ENCODE measurements at places on chromosomes 7 and 10.

DNA sequence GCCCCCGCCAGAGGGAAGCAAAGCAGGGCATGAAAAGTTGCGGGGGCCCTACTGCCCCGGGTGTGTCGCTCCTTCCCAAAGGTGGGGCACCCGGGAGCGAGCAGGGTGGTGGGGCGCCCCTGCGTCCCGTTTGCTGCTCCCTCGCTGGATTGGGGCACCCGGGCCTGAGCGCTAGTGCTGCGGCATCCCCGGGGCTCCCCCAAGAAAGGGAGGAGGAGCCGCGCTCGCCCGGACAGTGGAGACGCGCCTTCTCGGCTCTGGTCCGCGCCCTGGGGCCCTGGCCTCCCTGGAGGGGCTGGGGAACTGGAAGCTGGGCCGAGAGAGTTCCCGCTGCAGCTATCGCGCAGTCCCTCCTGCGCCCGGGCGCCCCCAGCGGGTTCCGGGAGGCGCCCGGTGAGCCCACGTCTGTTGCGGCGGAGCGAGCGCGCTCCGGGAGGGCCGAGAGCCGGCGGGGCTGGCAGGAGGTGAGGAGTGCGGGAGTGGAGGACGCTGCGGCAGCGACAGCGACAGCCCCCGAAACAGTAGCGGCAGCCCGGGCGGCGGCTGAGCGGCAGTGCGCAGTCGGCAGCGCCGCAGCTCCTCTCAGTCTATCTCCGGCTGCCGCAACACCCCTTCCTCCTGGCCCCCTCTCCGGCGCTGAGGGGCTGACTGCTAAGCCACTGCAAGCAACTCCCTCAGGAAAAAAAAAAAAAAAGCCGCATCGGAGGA lies 504 bp upstream of the BMPER start:
- DNase-seq: no peak

GRCh38 chr10:1893941-1894340 lies 156.6 kb upstream of the ADARB2 start:
- no peak for DNase-seq

DNA sequence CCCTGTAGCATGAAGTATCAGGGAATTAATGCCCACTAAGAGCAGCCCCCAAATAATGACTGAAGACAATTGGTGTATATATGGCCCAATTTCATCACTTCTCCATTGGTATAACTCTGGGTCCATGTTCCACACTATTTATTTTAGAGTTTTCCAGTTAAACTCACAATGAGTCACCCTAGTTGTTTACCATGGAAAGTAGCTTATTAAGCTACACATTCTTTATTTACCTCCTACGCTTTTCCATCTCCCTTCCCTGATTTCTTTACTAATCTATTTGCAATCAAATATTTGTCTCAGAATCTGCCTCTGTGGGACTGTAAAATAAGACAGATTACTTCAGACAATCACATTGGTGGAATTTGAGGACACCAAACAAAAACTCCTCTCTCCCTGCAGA lies 655.6 kb downstream of the SORCS1 start:
- DNase-seq: no peak

DNA sequence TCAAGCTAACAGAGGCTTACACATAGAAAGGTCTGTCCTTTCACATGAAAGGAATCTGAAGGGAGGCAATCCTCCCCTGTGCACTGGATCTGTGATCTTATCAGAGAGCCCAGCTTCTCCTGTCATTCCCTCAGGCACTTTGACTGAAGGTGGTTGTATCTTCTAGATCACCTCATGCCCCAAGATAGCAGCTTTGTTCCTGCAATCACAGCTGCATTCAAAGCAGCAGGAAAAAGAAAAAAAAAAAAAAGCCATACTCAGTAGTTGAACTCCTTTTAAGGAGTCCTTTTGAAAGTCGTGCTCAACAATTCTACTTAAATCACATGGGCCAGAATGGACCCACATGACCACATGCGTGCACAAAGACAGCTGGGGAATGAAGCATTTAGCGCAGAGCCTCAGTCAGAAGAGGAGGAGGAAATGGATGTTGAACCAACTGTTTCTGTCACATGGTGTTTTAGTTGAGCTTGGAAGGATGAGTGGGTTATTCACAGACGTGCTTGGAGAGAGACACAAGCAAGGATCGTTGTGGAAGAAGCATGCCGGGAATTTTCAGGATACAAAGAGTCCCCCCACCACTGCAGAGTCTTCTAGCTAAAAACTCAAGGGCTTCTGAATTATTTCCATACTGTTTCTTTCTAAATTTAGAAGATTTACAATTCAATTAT lies 13.0 kb upstream of the PFKP start:
- no peak for DNase-seq

GRCh38 chr7:90584378-90584777 lies 11.7 kb upstream of the CDK14 start:
- no peak for DNase-seq

- no peak for DNase-seq
Measured at GRCh38 chr10:7243873-7244272, 167.0 kb downstream of the SFMBT2 start.

DNA sequence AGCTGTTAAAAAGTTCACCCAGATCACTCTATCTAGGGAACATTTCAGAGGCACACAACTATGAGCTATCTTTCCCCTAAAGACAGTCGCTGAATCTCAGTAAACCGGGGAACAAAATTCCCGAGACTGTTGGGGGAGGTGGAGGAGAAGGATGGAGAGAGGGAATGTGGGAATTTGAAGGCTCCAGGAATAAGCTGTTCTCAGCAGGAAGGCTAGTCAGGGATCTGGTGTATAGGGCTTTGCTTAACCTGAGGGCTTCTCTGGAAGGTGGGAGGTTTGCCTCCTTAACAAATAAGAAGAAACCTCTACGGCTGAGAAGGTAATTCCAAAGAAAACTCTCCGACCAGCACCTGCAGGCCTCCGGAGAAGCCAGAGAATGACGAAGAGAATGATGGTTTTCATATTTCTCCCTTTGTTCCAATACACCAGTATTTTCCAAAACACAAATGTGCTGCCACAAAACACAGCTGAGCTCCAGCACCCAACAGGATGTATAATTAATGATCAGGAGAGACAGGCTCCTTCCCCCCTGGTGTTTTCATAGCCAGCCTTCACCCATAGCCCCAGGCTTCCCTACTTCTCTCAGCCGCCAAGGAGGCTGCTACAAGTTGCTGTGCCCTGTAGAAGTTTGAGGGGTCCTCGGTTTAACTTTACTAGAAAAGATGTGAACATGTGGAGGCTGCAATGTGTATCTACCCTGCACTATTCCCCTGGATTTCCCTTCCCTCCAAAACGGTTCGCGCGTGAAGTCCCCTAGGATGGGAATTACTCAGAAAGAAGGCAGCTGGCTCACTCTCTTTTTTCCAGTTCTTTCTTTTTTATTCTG lies 2.0 kb downstream of the KCNMA1 start:
- DNase-seq: no peak

GRCh38 chr10:127991543-127992255 lies 84.8 kb downstream of the PTPRE start:
- no peak for DNase-seq

GRCh38 chr10:87660484-87661133 lies 931 bp downstream of the PAPSS2 start:
- no peak for DNase-seq

GRCh38 chr10:47060993-47061500 lies 149.8 kb downstream of the PTPN20 start:
- DNase-seq: no peak

DNA sequence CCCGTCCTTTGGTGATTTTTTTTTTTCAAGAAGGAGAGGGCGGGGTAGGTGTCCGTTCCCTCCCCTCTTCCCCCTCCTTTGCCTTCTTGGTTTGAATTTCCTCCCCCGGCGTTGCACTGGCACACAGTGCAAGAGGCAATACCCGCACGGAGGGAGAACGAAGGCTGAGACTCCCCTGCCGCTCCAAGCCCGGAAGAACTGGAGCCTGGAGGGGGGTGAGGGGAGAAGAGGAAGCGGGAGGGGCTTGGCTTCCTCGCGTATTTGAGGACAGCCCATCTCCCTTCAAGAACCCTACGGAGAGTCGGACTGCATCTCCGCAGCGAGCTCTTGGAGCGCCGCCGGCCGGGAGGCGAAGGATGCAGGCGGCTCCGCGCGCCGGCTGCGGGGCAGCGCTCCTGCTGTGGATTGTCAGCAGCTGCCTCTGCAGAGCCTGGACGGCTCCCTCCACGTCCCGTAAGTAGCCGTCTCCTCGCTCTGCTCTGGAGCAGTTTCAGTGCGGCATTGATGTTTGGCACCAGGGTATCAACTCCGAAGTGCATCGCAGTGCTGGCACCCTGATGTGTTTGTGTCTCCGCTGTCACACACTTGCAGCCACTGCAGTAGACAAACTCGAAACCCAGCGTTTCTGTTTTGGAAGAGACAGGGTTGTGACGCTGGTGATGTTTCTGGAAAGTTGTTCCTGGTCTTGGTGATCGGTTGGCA lies at the start of gene CNTNAP2:
CNTNAP2 (plus strand) TSS at position 281 of the 702 bp plus-strand sequence; CDS start at position 357, 76 bp downstream.
- no peak for DNase-seq

DNA sequence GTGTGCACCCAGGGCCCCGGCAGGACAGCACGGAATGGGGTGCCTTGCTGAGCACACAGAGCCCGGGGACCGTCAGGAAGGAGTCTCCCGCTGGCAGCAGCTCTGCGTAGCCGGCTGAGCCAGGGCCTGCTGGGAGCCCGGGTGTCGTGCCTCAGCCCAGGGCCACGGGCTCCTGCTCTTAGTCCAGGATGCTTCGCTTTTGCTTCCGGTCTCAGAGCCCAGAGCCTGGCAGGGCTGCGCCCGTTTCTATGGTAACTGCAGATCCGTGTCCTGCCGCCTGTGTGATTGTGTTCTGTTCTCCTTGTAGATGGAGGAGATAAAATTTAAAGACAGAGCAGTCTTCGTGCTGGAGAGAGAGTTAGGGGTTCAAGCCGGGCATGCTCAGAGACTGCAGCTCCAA lies 53.7 kb upstream of the DPYSL4 start:
- DNase-seq: no peak

GRCh38 chr10:5666008-5666840 lies at the start of gene ASB13:
TSS of gene ASB13 (minus strand) at chr10:5666595. CDS start at chr10:5666551, 44 bp downstream.
- peak; percentile 13 for DNase-seq

DNA sequence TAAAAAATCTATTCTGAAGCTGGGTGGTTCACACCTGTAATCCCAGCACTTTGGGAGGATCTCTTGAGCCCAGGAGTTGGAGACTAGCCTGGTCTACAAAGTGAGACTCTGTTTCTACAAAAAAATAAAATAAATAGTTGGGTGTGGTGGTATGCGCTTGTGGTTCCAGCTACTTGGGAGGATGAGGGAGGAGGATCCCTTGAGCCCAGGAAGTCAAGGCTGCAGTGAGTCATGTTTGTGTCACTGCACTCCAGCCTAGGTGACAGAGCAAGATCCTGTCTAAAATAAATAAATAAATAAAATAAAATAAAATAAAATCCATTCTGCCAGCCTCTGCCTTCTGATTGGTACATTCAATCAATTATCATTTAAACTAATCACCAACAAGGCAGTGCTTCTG lies 17.5 kb downstream of the ZNF33A start:
- no peak for DNase-seq

GRCh38 chr10:30849231-30850035 lies 182.2 kb downstream of the ZNF438 start:
- no peak for DNase-seq

GRCh38 chr7:150570556-150571465 lies 3.6 kb downstream of the GIMAP4 start:
- DNase-seq: no peak

DNA sequence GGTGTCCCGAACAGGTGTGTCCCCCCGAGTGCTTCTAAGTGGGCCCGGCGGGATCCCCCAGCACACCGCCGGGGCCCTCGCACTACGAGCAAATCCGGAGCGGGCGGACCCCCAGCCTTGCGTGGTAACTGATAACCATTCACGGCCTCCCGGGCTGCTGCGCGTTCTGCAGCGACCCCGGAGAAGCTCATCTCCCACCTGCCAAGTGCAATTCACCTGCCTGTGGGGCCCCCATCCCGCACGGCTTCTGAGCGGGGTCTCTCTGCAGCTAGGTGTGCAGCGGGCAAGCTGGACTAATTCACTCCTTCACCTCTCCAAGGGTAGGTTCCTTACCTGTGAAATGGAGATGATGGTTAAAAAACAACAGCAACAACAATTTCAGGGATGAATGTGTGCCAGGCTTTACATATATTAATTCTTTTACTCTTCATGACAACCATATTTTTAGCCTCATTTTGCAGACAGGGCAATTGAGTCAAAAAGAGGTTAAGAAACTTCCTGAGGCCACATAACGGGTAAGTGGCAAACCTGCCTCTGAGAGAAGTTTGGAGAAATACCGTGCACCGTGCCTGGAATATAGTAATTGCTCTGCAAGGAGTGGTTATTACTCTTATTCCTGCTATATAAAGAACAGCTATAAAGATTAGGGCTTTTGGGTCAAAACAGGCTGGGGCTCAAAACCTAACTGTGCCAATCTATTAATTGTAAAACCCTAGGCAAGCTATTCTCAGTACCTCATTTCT lies 652 bp upstream of the PODXL start:
- DNase-seq: no peak

GRCh38 chr7:130277763-130278643 lies 11.3 kb downstream of the CPA2 start:
- DNase-seq: no peak

GRCh38 chr10:14571866-14572507 lies 202.7 kb downstream of the FAM107B start:
- DNase-seq: peak; percentile 77

DNA sequence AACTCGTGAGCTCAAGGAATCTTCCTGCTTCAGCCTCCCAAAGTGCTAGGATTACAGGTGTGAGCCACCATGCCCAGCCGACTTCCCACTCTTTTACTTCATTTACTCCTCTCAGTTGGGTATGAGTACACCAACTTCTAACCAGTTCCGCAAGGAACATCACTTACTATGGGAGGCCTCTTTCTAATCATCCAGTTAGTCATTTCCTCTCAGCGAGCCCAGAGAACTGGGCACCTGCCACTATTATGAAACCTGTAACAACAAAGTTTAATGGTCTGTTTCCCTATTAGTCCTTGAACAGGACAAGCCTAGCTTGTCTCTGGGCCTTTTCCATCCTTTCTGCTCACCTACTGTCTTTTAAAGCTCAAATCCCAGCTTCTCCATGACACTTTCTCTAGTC lies 88.8 kb downstream of the DNMBP start:
- DNase-seq: no peak

DNA sequence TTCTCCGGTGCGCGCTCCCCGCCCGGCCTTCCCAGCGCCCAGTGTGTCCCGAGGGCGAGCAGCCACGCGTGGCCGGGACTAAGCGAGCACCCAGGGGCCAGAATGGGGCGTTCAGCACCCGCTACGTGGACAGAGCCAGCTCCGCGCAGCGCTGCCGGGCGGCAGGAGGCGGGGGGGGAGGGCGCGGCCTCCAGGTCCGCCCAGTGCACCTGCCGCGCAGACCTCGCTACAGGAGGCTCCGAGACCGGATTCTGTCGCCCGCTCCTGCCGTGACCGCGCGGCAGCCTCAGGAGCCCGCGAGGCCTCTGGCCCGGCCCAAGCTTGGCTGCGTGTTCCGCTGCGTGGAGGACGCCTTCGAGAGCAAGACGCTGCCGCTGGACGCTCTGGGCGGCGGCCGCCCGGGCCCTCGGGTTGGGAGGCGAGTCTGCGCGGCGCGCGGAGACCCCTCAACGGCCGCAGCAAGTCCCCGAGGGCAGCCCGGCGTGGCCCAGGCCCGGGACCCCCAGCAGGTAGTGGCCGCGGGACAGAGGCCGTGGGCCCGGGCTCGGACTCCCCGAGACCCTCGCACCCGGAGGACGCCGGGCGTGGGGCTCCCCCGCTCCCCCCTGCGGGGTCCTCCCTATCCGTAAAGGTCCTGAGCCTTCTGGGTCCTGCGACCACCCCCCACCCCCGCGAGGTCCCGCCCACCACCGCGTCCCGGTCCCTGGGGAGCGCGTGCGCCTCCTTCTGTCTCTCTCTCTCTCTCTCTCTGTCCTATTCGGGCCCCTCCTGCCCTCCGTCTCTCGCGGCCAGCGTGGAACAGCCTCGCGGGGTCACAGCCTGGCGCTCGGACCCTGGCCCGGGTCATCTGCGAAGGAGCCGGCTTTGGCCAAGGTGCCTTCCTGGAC lies 904 bp upstream of the DPYSL4 start:
- peak; percentile 21 for DNase-seq

- no peak for DNase-seq
Measured at GRCh38 chr7:22351878-22352277, 5.1 kb downstream of the RAPGEF5 start.
